ENCODE measurements at places on chromosomes 1 and 21. TPM values are rescaled to one million over a fixed set of nuclear protein-coding genes. Genes with fewer than 3 reads are reported as not detected.
A peak's percentile ranks its signal among the peaks of the same experiment; 100 is the strongest.

Gene HES4
- 4.4 TPM for total RNA-seq

Gene FMO1
- total RNA-seq, result not detected

Gene BMP8A
- total RNA-seq, result not detected

Gene OR6N1
- total RNA-seq, result not detected

Gene GJB5
- not detected for total RNA-seq

Gene MAB21L3
- not detected for total RNA-seq

Gene LEFTY2
- total RNA-seq, result not detected

Gene LCE1B
- total RNA-seq, result not detected

Gene HMCN1
- 0.14 TPM for total RNA-seq

Gene GBP4
- 32.5 TPM for total RNA-seq

GRCh38 chr1:180887841-180888240 lies 24.9 kb upstream of the KIAA1614 start:
- DNase-seq, result no peak

- no peak for DNase-seq
Observed at GRCh38 chr1:96211202-96211601, 510.4 kb upstream of the PTBP2 start.

- DNase-seq, result no peak
Observed at GRCh38 chr1:15472587-15472986, 3.3 kb upstream of the CELA2B start.

DNA sequence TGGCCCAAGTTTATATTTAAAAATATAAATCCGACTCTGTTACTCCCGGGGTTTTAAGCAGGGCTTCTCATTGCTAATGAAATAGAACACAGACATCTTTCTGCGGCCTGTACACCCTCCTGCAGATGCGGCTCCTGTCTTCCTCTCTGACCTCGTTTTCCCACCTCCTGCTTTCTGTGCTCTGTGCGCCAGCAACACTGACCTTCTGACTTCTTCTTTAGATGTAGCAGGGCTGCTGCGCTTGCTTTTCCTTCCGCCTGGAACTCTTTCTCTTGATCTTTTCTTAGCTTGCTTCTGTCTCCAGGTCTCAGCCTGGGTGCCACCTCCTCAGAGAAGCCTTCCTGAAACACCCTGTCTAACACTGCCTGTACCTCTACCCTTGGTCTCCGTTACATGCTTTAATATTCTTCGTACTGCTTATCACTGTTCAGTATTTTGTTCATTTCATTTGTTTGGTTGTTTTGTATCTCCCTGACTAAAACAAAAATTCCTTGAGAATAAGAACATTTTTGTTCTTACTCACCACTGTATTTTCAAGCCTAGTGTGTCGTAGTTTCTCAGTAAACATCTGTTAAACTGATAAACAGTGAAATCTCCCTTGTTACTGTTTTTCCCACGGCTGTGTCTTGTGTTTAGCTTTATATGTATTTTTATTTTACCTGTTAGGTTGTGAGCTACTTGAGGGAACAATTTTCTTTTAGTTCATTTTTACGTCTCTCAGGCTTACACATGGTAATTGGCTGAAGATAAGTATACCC lies 79.0 kb downstream of the ST3GAL3 start:
- no peak for DNase-seq

GRCh38 chr1:66383168-66383567 lies 150.8 kb upstream of the SGIP1 start:
- no peak for DNase-seq

DNA sequence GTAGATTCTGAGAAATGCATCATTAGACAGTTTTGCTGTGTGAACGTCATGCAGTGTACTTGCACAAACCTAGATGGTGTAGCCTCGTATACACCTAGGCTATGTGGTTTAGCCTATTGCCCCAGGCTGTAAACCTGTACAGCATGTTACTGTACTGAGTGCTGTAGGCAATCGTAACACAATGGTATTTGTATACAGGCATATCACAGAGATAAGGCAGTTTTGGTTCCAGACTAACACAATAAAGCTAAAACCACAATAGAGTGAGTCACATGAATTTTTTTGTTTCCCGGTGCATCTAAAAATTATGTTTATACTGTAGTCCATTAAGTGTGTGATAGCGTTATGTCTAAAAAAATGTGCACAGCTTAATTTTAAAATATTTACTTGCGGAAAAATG lies 6.9 kb downstream of the IL10RB start:
- DNase-seq, result no peak

GRCh38 chr1:221439008-221439746 lies 302.7 kb downstream of the DUSP10 start:
- peak; percentile 57 for DNase-seq

DNA sequence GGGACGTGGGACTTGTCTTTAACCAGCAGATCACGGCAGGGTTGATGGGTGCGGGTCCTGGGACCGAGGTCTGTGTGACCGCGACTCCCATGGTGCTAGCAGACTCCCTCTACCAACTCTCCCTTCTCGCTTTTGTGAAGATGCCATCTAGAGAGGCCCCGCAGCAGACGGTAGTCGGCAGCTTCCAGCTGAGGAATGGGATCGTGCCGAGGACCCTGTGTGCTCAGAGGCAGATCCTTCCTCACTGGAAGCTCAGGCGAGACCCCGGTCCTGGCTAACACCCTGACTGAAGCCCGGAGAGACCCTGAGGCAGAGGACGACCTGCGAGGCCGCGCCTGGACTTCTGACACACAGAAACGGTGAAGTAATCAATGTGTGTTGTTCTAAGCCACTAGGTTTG lies 12.5 kb upstream of the SPATC1L start:
- DNase-seq, result no peak

- peak; percentile 13 for DNase-seq
Observed at GRCh38 chr1:210232511-210233215, at the start of gene SERTAD4. Gene SERTAD4 (plus strand): TSS chr1:210232796. CDS start chr1:210237961, 5,165 bp downstream.

- DNase-seq, result no peak
Observed at GRCh38 chr1:229340496-229340895, 2.4 kb downstream of the CCSAP start.

GRCh38 chr1:62131093-62131725 lies 63.4 kb upstream of the L1TD1 start:
- peak; percentile 46 for DNase-seq

DNA sequence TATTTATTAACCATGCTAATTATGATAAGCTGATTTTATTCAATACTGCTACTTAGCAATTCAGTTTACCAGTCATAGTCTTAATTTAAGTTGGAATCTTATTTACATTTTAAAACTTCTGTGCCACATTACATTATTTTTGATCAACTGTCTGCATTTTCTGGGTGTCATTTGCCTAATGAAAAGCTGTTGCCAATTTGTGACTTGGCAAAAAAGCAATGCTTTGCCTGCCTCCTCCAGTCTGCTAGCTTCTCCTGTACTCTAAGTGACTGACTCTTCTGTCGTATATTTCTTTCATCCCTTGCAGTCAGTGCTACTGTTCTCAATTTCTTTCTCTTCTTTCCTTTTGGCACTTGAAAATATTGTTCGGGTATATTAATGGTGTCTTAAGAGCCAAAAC lies 5.6 kb upstream of the IVNS1ABP start:
- DNase-seq, result no peak

DNA sequence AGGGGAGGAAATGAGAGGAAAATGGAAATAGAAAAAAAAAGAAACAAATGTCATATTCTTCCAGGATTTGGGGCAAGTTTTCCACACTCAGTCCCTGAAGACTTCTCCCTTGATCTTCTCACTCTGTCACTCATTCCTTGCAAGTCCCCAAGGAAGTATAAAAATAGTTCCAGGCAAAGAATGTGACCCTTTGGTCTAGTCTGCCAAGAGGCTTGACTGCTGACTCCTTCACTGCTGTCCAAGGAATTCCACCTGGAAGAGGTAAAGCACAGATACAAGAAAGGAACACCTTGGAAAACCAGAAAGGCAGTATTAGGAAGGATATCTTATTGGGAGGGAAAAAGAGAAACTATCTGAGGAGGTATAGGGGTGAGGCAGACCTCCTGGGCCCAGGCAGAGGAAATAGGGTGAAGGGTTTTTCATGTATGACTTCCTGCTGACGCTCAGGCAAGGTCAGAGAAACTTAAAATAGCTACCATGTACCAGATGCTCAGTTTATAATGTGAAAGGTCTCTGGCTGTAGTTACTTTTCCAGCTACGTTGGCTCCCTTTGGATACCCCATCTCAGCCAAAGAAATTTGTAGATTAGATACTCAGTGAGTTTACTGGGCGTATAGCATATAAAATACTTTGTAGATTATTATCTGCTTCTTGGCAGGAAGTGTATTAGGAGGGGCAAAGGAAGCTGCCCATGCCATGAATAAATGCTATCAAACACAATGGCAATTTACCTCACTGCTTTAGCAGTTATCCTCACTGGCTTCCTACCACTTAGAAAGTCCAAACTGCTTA lies 2.0 kb upstream of the GJA5 start:
- DNase-seq, result no peak

GRCh38 chr1:223355699-223356098 lies 8.3 kb downstream of the SUSD4 start:
- no peak for DNase-seq

- DNase-seq, result no peak
Observed at GRCh38 chr1:67137307-67137753, 2.6 kb upstream of the C1orf141 start.

DNA sequence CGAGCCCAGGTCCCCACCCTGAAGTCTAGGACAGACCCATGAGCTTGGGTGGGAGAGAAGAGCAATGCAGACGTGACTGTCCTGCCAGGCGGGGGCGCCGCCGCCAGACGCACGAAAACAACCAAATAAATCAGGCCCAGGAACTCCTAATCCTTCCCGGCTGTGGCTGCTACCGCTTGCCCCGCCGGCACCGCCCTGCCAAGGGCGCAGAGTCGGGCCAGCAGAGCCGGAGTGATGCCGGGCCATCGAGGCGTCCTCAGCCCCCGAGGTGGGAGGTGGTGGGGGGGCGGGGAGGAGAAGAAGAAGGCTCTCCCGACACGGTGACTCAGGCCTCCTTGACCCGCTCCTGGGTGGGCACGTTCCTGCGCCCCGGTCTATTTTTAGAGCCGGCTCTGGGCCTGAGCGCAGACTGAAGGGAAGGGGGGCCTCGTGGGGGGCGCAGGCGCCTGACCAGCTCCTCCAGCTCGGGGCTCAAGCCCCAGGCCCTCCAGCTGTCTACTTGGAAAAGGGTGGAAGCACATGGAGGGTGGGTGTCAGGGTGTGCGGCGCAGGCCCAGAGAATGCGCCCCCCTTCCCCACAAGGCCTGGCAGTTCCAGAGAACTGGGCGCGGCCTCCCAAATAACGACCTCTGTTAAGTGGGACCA lies 10.7 kb upstream of the COL16A1 start:
- DNase-seq, result no peak

- DNase-seq, result no peak
Observed at GRCh38 chr1:34444516-34444915, 267.8 kb downstream of the C1orf94 start.

DNA sequence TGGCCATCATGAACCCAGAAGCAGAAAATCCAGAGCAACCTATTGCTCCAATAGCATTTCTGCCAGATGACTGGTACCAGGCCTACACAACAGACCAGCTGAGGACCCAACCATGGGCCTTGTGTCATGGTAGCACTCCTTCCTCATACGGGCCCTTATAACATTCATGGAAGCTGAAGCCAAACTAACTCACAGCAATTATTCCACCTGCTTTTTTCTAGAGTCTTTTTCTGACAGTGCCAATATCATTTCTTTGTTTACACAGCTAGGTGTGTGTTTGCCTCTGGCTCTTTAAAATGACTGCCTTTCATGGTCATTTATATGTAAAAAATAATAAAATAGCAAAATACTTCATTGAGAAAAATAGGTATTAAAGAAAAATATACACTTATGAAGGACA lies 3.9 kb upstream of the WDR64 start:
- no peak for DNase-seq

GRCh38 chr1:86787621-86788020 lies 83.2 kb downstream of the SH3GLB1 start:
- no peak for DNase-seq

DNA sequence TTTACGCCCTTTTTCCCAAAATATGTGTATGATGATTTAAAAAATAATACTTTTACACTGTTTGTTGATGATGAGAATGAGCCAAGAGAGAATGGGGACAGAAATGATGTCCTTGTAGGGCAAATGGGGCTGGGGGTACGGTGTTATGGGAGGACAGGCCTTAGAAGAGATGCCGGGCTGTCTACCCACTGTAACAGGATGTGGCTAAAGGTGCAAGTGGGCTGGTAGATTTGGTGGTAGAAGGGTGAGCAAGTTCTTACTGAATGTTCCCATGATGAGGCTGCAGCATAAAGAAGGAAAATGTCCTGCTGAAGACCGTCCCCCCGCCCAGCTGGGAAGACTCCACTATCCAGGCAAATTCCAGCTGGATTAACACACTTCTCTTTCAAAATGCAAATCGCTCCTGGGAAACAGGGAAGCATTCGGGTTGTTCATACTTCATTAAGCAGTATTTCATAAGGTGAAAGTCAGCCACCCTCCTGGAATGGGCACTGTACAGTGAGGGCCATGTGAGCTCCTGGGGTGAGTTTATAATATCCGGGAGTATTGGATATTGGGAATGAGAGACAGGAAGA lies 14.0 kb downstream of the GPA33 start:
- no peak for DNase-seq

GRCh38 chr1:174654560-174654959 lies 206.8 kb downstream of the GPR52 start:
- DNase-seq, result no peak

- DNase-seq, result no peak
Observed at GRCh38 chr1:41925712-41926111, 7.0 kb upstream of the HIVEP3 start.

GRCh38 chr1:156025876-156026275 lies 5.1 kb upstream of the SSR2 start:
- DNase-seq, result peak; percentile 45

DNA sequence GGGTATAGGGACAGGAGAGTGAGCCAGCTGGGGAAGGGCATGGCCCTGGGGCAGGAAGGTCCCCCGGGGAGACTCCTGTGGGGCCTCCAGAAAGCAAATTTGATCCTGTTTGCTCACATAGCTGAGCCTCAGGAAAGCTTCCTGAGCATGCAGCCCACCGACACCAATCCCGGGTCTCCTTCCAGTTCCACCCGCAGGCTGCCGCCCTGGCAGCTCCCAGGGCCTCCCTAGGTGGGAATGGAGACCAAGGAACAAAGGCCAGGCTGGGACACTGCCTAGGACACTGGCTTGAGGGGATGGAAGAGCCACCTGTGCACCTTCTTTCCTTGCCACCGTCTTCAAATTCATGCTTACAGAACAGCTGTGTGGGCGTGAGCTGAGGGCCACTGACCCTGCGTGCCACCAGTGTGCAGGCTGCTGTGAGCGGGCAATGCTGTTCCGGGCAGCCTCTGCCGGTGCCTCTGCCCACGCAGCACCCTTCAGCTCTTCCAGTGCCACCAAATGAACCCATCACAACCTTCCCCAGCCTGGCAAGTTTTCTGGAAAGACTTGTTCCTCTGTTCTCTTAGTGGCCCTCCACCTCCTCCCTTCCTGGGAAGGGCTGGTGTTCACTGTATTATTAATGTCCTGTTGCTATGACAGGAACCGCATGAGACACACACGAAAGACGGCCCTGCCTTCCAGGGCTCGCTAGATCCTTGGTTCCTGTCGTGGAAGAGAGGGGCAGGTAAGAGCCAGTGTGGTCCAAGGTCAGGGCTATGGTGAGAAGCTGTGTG lies 53.6 kb downstream of the ACBD3 start:
- DNase-seq, result no peak

GRCh38 chr1:209619696-209620486 lies 32.3 kb downstream of the LAMB3 start:
- DNase-seq, result no peak

- no peak for DNase-seq
Observed at GRCh38 chr21:43819511-43820405, 30.4 kb downstream of the RRP1 start.

All from activated naive CD4-positive, alpha-beta T cell treated with anti-CD3 and anti-CD28 coated beads, Interleukin-2, amount 50 U/mL, for 72 hours (primary cell).